Renal cortical epithelial cell (primary cell): ENCODE measurements at places on chromosomes 7 and 10. TPM values are rescaled to one million over a fixed set of nuclear protein-coding genes. Genes with fewer than 3 reads are reported as not detected.

The NKX1-2 gene
- not detected in 2 replicates for total RNA-seq

The FIGNL1 gene
- total RNA-seq = 19.8 and 23.3 TPM in 2 replicates

The STX1A gene
- total RNA-seq = 12.9 and 13.9 TPM in 2 replicates

The CEP55 gene
- 1.8 and 36.8 TPM in 2 replicates for total RNA-seq

The ADCYAP1R1 gene
- not detected in 2 replicates for total RNA-seq

The SYT15 gene
- 1.0 TPM in 1 of 2 replicates, not detected in the other for total RNA-seq

The ANKRD2 gene
- 31.3 and 35.9 TPM in 2 replicates for total RNA-seq

The GOLGA7B gene
- 0.05 and 0.35 TPM in 2 replicates for total RNA-seq

The CWF19L1 gene
- total RNA-seq = 21.9 and 42.5 TPM in 2 replicates

The CDK1 gene
- 3.8 and 50.5 TPM in 2 replicates for total RNA-seq

The SLC26A4 gene
- total RNA-seq = 0.10 and 0.87 TPM in 2 replicates

The TAS2R5 gene
- total RNA-seq = 0.69 and 1.8 TPM in 2 replicates

The PAPOLB gene
- total RNA-seq = not detected in 2 replicates

The SEMA3A gene
- 7.1 and 16.0 TPM in 2 replicates for total RNA-seq

The PON2 gene
- 172 and 250 TPM in 2 replicates for total RNA-seq

The VSIR gene
- total RNA-seq = 10.6 and 14.0 TPM in 2 replicates

The BNIP3 gene
- 141 and 278 TPM in 2 replicates for total RNA-seq

The TIMM23 gene
- 91.4 and 120 TPM in 2 replicates for total RNA-seq

The COL26A1 gene
- total RNA-seq = 2.2 TPM in 1 of 2 replicates, not detected in the other

The GPR158 gene
- total RNA-seq = not detected in 2 replicates

The ACHE gene
- total RNA-seq = 0.94 and 1.2 TPM in 2 replicates

The HOXA5 gene
- 13.4 and 34.2 TPM in 2 replicates for total RNA-seq

The OGDHL gene
- 7.1 and 58.5 TPM in 2 replicates for total RNA-seq

The PLXNA4 gene
- 0.05 TPM in 1 of 2 replicates, not detected in the other for total RNA-seq

The CACNA2D1 gene
- 14.2 and 15.0 TPM in 2 replicates for total RNA-seq

The MPP7 gene
- 1.6 and 2.1 TPM in 2 replicates for total RNA-seq

The FXYD4 gene
- total RNA-seq = not detected in 2 replicates

The MINDY3 gene
- total RNA-seq = 34.6 and 37.2 TPM in 2 replicates

The C7orf33 gene
- not detected in 2 replicates for total RNA-seq

The ANKRD26 gene
- total RNA-seq = 4.9 and 14.6 TPM in 2 replicates

The GRID2IP gene
- under 0.01 and 0.69 TPM in 2 replicates for total RNA-seq

The GARIN1A gene
- total RNA-seq = 0.17 and 0.60 TPM in 2 replicates

The SPDYE18 gene
- 0.55 TPM in 1 of 2 replicates, not detected in the other for total RNA-seq

The RBP3 gene
- total RNA-seq = not detected in 2 replicates

The CC2D2B gene
- total RNA-seq = 0.30 and 0.69 TPM in 2 replicates

The PRR15 gene
- total RNA-seq = 10.6 and 11.2 TPM in 2 replicates
